NCI-H1105 treated with DMSO at 0.1 percent for 48 hours (cell line): ENCODE measurements at places on chromosomes 5 and 9.

DNA sequence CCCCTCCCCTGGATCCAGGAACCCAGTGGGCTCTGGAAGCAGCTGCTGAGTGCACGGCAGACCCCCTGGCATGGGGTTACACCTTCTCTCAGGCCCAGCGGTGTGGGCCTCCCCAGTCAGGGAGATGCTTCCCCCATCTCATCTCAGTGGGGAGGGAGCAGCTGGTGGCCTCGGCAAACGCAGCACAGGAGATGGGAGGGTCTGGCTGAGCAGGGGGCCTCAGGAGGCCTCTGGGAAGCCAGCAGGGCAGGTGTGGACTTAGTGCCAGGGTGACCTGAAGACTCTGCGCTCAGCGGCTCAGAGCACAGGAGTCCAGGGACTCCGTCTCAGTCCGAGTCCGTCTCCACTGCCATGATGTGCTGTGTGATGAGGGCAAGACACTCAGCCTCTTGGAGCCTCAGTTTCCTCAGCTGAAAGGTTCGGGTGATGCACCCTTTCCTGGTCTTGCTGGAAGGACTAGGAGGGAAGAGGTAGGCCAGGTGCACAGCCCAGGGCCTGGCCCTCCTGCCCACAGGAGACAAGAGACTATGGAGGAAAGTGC lies 100.6 kb downstream of the GTF3C4 start:
- no peak for DNase-seq

DNA sequence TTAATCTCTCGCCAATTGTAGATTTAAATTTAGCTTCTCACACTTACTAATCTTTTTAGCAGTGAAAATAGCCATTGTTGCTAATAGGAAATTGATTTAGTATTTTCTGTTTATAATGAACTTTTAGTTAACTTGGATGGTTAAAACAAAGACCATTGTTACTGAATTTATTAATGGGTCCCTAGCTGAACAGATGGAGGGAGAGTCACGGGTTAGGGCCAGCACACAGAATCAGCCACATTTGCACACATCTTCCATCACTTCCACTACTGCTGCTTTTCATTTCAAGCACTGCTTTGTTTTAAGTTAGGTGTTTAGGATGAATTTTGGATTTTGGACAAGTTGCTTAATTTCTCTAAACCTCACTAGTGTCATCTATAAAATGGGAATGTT lies 125.9 kb upstream of the ADAMTSL1 start:
- no peak for DNase-seq

- peak; percentile 12 for DNase-seq
Measured at GRCh38 chr9:115883467-115884329, 269.9 kb upstream of the PAPPA start.

DNA sequence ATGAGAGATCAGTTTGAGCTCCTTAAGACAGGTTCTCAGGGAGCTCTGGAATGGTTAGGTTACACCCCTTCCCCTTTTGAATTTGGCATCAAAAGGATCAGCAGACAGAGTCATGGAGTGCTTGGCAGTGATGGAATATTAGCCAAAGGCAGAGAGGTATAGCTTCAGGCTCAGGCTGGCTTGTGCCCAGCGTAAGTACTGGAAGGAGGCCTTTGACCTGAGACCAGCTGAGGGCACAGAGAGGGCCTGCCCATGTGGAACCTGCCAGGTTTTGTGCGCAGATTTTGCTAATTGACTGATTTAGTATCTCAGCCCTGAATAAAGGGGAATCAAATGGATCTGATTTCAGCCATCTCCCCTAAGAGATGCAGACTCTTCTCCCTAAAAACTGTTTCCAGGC lies 81.5 kb downstream of the RGS3 start:
- DNase-seq = no peak

DNA sequence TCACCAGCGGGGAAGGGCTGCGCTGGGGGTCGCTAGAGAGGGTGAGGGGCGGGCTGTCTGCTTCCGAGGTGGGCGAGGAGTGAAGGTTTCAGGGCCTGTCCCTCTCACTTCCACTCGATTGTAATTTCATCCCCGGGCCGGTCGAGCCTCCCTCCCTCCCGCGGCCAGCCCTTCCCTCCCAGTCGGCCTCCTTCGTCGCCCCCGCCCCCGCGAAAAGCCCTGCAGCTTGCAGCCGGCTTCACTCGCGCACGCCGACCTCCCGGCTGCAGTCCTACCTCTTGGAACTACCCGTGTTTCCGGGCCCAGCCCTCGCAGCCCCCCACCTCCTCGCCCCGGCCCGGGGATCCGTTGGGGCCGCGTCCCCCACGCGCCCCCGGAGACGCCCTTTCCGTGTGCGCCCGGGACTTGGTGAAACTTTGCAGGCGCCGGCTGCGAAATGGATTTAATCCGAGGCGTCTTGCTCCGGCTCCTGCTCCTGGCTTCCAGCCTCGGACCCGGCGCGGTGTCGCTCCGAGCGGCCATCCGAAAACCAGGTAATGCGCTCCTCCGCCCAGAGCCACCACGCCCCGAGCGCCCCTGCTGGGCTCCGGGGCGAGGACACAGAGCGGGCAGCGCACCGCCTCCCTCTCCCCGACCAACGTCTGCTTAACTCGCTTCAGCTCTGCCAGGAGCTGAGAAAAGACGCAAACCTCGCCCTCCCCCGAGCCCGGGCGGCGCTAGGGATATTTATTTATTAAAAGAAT lies at the start of gene EGFLAM:
Gene EGFLAM, plus strand, starts transcription at position 241 of the 743 bp plus-strand sequence. Its CDS starts 196 bp downstream, at position 437.
- peak; percentile 45 for DNase-seq

DNA sequence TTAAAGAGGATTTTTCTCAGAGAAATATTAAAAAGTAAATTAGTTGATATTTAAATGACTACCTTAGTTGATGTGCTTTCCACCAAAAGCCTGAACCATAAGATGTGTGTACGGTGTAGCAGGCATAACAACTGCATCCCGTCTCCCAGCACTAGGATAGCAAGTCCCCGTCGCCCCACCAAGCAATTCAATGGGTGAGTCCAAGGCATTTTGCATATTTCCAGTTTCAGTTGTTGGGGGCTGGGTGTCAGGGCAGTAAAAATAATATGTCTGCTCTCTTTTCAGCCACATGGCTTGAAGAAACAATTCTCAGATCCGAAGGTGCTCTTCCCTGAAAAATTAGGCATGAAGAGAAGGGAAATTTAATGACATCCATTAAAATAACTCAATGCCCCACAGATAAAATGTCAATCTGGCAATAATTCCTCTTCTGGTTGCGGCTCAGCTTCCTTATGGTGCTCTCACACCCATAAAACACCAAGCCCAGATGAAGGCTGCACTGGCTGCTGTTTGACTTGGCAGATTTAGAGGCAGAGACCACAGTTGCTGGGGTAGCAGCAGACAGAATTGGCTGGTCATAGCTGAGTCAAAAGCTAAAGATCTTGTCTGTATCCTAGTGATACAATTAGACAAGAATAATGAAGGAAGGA lies 124.4 kb upstream of the ADCY2 start:
- DNase-seq = no peak

DNA sequence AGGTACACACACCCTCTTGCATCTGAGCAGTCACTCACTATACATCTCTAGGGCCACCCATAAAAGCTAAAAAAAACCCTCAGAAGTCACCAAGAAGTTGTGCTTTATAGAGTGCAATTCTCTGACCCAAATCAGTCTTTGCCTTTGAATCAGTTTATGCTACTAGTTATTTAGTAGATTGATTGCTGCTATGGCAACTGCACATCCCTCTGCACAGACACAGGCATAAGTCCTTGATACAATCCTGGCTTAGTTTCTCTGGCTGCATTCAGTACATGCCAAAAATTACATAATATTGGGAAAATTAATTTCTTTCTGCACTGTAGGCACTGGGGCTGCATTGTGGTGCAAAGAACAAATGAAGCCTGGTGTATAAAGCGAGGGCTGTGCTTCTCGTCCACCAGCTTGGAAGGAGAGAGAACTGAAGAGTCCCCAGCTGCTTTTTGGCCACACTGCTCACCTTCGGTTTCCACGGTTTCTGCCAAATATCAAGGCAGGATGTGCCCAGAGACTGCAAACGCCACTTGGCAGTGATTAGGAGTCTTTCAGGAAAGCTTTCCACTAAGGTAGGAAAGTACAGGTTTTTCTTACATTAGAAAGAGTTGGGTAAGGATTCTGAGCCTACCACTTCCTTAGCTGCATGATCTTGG lies 258.4 kb downstream of the ELAVL2 start:
- DNase-seq = no peak

DNA sequence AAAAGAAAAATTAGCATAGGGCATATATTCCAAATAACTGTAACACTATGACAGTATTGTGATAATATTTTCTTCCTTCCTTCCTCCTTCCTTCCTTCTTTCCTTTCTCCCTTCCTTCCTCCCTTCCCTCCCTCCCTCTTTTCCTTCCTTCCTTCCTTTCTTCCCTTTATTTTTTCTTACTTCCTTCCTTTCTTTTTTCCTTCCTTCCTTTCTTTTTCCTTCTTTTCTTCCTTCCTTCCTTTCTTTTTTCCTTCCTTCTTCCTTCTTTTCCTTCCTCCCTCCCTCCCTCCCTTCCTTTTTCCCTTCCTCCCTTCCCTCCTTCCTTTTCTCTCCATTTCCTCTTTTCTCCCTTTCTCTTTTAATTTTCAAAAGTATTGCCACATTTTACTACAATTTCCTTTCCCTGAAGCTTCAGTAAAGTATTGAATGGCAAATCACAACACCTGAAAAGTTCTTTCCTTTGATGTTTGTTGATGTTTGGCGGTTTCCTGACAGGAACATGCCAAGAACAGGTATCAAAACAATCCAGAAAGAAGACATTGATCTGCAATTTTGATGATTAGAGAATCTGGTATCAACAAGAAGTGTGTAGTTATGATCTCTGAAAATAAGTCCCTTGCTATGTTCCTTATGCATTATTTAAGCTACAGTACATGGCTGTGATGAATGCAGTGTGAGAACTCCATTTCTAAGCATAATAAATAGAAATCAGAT lies 253.1 kb upstream of the EDIL3 start:
- DNase-seq = no peak

GRCh38 chr5:145483212-145483611 lies 351.9 kb downstream of the PRELID2 start:
- no peak for DNase-seq

GRCh38 chr5:68265822-68266395 lies 50.4 kb downstream of the PIK3R1 start:
- DNase-seq = no peak

DNA sequence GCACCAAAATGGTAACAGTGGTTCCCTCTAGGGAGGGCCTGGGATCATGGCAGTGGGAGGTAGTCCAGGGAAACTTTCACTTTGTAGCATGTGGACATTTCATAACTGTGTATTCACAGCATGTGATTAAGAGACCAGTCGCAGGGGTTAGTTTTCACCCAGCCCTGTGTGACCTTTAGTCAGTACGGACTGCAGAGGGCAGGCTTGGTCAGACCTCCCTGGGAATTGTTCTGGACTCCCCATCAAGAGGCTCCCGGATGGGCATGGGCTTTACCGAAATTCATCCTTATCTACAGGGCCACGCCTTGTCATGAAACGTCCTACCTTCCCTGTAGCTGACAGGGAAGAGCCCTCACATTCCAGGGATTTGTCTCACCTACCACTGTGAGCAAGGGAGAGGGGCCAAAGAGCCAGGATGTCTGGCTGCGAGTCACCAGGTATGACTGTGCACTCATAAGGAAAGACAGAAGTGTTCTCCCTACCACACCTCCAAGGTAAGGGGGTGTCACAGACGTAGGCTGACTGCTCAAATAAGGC lies 19.9 kb downstream of the GPX3 start:
- no peak for DNase-seq

DNA sequence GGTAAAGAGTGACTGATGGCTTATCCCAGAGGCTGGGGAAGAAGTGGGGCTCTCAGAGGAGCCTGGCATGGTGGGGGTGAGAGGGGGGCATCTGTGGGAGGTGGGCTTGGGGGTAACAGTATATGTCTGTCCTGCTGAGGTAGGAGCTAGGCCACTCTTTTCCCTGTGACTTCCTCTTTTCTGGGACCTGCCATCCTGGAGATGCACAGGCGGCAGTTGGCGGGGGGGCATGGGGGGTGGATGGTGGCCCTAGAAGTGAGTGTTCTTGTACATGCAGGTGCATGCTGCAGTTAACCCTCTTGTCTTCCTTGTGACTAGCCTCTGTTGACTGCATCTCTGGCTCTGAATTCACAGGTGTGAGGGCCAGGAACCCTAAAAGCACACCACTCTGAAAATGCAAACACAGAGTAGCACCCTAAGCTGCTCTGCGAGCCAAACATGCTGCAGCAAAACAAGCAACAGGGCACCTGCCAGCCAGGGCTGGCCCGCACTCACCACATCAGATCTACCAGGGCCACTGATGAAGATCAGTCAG lies 123.8 kb upstream of the SHB start:
- DNase-seq = no peak

DNA sequence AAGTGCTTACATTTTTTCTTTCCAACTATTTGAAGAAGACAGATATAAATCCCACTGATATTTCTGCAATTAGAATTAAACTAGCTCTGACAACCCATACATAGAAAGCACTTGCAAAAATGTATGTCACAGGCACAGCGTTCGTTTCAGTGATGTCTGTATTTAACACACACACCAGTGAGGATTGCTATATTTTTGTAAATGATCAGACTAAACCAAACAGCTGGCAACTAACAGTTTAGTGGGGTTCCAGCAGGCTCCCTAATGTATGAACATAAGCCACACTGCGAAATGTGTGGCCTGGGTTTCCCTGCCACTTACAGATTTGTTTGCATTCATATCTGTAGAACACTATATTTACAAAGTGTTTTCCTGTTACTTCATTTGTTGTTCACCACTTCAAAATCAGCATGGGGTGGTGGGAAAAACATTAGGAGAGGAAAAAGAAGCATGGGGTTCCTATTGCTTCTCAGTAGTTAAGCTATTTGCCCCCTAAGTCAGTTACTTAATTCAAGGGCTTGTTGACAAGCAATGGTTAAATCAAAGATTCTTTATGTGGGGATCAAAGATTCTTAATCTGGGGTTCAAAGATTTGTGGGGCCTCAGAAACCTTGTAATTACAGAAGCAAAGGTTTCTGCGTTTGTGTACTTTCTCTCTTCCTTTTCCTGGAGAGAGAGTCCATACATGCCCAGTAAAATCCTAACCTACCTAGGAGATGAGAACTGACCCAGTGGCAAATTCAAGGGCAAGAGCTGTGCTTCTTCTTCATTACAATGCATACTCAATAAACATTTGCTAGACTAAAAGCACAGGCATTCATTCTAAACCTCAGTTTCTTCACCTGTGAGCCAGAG lies 27.1 kb downstream of the ZNF608 start:
- no peak for DNase-seq

GRCh38 chr9:18768951-18769622 lies 263.9 kb downstream of the SAXO1 start:
- no peak for DNase-seq

GRCh38 chr9:101590901-101591300 lies 3.9 kb downstream of the PPP3R2 start:
- no peak for DNase-seq

GRCh38 chr9:105466898-105467455 lies 19.1 kb downstream of the FSD1L start:
- no peak for DNase-seq

GRCh38 chr5:27568811-27569210 lies 530.4 kb upstream of the CDH9 start:
- DNase-seq = no peak

- no peak for DNase-seq
Measured at GRCh38 chr5:172688349-172689217, 47.5 kb downstream of the NEURL1B start.

GRCh38 chr9:109992293-109992692 lies 212.3 kb downstream of the PALM2AKAP2 start:
- DNase-seq = no peak

GRCh38 chr5:79704553-79704952 lies 14.9 kb downstream of the CMYA5 start:
- DNase-seq = no peak
